Dermis blood vessel endothelial cell (primary cell): ENCODE measurements at places on chromosomes 7 and 10. TPM values are rescaled to one million over a fixed set of nuclear protein-coding genes. Genes with fewer than 3 reads are reported as not detected.

DNA sequence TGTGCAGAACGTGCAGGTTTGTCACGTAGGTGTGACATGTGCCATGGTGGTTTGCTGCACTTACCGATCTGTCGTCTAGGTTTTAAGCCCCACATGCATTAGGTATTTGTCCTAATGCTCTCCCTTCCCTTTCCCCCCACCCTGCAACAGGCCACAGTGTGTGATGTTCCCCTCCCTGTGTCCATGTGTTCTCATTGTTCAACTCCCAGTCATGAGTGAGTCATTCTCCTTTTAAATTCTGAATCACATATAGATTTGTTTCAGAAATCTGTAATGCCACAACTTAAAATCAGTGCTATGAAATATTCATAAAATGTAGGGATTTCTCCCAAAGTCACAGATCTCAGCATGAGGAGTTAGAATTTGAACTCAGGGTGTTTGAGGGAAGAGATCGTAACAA, 552.5 kb upstream of the MBL2 start:
- DNase-seq, result no peak

GRCh38 chr10:133143546-133143945, 16.5 kb upstream of the KNDC1 start:
- no peak for DNase-seq

- no peak for DNase-seq
Measured at GRCh38 chr10:132536241-132536876, 1.2 kb upstream of the INPP5A start.

DNA sequence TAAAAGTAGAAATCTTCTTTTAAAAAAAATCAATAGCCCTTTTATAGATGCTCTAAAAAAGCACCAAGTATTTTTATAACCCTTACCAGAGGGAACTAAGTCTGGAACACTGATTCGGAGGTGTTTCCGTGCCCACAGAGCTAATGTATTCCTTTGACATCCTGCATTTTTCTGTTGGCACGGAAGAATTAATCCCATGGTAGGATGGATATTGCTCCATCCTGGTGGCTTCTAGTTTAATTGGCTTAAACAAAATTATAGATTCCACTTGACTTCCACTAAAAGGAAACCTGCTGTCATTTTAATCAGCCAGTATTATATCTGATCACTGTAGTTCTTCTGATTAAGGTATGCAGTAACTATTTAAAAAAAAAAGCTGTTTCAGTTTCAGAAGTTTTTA, 164.0 kb upstream of the NPS start:
- DNase-seq, result no peak

DNA sequence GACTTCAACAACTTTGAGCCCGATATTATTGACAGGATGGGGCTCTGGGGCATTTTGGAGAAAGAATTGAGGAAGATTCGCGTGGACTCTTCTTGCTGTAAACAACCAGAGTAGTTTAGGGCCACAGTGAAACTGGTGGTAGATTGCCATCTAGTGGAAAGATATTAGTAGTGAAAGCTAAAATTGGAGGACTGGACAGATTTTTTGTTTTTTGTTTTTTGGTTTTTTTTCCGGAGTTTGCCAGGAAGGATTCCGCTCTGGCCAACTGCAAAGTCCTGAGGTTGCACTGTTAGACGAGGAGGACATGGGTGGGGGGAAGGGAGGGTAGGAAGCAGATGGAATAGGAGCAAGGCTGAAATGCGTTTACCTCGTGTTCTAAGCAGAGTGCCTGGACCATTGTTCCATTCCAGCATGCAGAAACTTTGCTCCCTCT, 11.7 kb downstream of the NOBOX start:
- DNase-seq, result peak; percentile 68

GPR15LG gene
- 0.47 TPM in 1 of 2 replicates, not detected in the other for total RNA-seq

HOXA6 gene
- 2.9 and 8.6 TPM in 2 replicates for total RNA-seq

DNA sequence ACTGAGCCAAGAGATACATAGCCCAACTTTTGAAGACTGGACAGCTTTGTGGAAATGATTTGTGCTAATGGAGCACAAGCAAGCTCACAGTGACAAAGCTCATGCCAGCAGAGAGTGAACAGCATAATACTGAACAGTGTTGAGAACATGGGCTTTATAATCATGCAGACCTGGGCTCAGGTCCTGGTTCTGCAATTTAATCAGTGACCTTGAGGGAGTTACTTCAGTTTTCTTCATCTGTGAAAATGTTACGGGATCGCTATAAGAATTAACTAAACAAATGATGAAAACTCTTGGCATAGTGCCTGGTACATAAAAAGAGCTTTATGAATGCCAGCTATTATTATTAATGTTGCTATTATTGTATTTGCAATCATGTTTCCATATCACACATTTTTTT, 690.5 kb upstream of the LRRN3 start:
- DNase-seq, result no peak

FIS1 gene
- total RNA-seq, result 189 and 330 TPM in 2 replicates
